ENCODE measurements at places on chromosomes 16 and 17.

GRCh38 chr17:10130263-10130662 lies 68.1 kb downstream of the GAS7 start:
- no peak for DNase-seq

DNA sequence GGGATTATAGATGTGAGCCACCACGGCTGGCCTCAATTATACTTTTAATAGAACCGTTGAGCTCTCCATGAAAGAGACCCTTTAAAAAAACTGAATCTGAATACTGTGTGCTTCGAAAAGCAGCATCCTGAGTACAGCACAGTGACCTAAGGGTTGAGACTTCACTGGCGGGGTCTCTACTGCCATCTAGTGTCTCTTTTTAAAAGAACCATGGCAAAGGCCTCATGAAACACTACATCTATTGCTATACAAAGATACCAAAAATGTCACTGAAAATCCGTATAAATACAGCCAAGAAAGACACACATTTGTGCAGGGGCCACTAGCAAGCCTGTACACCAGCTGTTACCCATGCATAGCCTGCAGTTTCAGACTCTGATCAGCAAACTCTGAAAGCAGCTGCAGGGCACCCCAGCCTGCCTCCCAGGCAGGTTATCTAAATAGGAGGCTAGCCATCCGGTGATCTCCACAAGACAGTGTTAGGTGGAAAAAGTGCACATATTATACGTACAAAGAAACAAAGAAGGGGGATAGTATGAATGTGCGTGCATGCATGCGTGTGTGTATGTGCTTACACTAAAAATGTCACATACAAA lies 35.3 kb downstream of the NPLOC4 start:
- DNase-seq, result peak; percentile 47

GRCh38 chr17:20026960-20027359 lies 17.8 kb downstream of the SPECC1 start:
- DNase-seq, result no peak

- no peak for DNase-seq
These were observed 1.3 kb downstream of the SLC2A4 start for GRCh38 chr17:7282752-7283321.

- no peak for DNase-seq
These were observed 609.4 kb upstream of the CDH5 start for GRCh38 chr16:65757064-65757463.

DNA sequence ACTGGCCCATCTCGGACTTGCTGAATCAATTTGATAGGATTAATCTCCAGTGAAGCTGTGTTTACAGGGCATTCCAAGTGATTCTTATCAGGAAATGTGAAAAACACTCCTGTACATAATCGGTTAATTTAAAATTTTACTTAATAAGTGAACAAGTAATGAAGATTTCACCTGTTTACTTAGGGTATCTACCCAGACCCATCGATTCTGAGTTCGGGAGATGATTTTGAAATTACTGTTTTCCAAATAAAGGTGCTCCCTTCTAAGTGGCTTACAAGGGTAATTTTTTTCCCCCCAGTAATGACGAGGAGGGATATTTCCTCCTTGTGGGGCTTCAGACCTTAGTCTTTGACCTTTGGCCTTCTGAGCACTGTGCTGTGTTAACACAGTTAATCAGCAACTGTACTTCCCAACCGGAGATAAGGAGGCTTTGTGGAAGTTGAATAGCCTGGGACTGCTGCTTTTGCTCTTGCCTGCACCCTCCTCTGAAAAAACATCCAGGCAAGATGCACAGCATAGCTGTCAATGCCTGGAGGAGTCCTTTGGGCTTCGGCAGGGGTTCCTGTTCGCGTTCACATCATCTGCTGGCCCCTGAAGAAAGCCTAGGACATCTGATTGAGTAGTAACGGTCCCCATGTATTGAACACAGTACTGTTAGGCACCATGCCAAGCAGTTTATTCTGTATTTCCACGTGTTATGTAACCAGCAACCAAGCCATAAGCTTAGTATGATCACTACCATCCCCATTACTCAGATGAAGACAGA lies 1.8 kb downstream of the FAHD1 start:
- no peak for DNase-seq

GRCh38 chr17:7262192-7262934 lies at the start of gene CLDN7:
Gene CLDN7 (minus strand): TSS chr17:7262478. CDS start chr17:7262043, 435 bp downstream.
- no peak for DNase-seq

GRCh38 chr17:8314797-8315763 lies 5.0 kb downstream of the ARHGEF15 start:
- DNase-seq, result no peak

DNA sequence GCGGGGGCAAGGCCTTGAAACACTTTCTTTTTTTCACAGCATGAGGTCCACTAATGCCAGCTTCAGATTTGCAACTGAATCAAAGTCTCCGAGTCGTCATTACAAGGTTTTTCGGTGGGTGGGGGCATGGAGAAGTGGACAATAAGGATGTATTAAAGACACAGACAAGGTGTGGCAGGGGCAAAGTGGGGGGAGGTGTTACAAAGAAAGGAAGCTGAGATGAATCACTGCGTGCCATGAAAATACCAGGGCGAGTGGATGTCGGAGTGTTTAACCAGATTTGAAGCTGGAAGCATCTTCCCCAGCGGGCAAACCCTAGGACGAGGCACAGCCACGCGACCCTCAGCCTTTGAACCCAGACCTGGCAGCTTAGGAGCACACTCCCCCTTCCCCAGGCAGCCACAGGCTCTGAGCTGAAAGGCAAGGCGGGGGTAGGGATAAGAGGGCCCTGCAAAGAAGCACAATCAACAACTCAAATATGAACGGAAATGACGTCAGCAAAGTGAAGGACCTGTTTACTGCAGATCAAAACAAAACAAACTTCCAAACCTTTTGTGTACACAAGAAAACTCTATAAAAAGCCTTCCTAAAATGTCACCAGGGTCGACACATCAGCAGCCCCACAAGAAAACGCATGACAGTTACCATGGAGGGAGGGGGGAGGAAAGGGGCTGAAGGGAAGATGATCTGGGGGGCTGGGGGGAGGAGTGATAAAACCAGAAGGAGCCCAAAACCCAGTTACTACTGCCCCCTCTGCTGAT lies 5.6 kb upstream of the ZFHX3 start:
- no peak for DNase-seq

Measured in stimulated activated CD4-positive, alpha-beta T cell treated with anti-CD3 and anti-CD28 coated beads, Interleukin-4, amount 100 ng/mL, for 24 hours (primary cell).